ENCODE measurements at places on chromosomes 2 and 18.

DNA sequence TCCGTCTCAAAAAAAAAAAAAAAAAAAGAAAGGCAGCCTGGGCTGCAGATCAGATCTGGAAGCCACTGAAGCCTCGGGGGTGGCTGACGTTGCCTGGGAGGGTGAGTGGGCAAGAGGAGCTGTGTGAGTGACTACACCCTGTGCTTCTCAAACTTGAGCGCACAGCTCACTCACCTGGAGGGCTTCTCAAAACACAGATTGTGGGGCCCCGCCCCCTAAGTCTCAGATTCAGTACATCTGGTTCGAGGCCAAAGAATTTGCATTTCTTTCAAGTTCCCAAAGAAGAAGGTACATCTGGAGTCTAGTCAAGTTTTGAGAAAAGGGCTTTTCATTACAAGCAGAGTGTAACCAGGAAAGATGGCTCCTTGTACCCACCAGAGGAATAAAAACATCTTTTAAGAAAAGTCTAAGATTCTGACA lies 97.7 kb upstream of the CAB39 start:
- no peak for DNase-seq

- no peak for DNase-seq
These were observed 7.6 kb upstream of the COQ10B start for GRCh38 chr2:197445746-197446145.

DNA sequence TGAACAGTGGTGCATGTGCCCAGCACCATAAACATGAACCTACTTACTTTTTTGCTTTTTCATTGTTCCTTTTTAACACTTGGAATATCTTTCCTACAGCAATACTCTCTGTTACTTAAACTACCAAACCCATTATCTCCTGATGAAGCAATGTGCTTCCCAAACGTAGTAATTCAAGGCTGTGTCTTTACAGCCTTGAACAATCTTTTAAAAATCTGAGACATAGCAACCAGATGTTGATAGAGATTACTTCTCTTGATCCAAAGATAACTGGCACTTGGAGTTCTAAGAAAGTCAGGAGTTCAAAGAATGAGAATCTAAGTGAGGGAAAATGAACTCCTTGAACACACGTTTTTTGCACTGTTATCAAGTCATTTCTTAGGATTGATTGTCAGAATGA lies 40.4 kb downstream of the ATP8B1 start:
- DNase-seq = no peak

- DNase-seq = no peak
These were observed 1.2 kb upstream of the MRO start for GRCh38 chr18:50820901-50821520.

- no peak for DNase-seq
These were observed 24.5 kb upstream of the SMAD7 start for GRCh38 chr18:48975120-48975816.

DNA sequence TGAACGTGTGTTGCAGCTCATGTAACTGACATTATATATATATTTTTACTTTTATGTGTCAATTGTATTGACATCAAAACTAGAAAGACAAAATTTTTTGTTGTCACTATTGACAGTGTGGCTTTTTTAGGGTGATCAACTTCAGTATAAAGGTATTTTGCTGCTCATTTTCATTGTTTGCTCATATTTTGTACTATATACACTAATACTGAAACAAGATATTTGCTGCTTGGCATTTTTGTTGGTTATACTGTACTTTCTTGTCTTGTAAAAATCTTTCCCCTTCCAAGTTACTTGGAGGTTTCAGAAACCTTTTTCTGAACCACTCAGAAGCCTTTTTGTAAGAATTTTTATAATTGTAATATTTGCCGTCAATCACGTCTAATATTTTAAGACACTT lies 16.5 kb downstream of the AFTPH start:
- DNase-seq = no peak

DNA sequence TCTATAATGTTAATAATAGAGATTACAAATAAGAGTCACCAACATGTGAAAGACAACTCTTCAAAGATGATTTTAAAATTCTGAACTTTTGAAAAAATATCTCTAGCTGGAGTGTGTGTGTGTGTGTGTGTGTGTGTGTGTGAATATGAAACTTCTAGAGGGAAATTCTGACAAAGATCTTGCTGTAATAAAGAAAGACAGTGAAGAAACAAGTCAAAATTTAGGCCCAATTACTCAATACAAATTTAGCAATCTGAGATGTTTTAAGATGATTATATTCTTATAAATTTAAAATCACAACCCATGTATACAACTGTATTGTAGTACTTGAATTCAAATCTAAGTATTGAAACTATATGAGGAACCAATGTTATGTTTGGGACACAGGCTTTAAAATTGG lies 57.2 kb upstream of the UGP2 start:
- no peak for DNase-seq

GRCh38 chr2:34308140-34308539 lies 709.0 kb upstream of the FAM98A start:
- no peak for DNase-seq

- DNase-seq = no peak
These were observed 85.2 kb downstream of the DNMT3A start for GRCh38 chr2:25256488-25256875.

DNA sequence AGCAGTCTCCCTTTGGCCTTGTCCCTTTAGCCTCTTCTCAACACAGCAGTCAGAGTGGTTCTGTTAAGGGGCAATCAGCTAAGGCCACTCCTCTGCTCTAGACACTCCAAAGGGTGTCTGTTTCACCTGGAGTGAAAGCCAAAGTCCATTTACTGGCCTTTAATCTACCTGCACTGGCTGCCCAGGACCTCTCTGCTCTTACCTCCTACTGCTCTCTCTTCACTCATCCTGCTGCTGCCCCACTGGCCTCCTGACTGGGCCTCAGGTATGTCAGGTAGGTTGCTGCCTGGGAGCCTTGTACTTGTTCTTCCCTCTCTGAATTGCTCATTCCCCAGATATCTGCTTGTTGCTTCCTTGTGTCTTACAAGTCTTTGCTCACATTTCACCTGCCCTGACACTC lies 68.2 kb downstream of the PIKFYVE start:
- no peak for DNase-seq

- peak; percentile 41 for DNase-seq
These were observed 6.2 kb upstream of the TMEM87B start for GRCh38 chr2:112048887-112049286.

GRCh38 chr2:64462940-64463700 lies 9.2 kb downstream of the LGALSL start:
- no peak for DNase-seq

DNA sequence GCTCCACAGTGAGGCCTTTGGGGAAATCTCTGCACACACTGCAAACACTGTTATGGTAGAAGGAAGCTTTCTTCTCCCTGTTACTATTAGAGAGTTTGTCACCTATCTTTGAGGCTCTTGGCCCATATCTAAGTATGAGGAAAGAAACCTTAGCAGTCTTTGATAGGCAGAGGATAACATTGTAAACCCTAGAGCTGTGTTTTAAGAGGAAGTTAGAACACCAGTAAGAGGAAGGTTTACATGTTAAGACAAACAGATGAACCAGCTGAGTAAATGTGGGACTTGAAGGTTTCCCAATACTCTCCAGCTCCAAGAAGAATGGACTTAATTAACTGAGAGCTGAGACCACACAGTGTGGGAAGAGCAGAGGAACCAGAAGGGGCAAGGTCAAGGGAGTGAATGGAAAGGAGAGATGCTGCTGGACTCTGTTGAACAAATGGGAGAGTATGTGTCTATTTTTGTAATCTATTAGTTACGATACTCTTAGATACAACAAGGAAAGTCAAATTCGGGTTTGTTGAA lies 257.0 kb downstream of the DPP10 start:
- DNase-seq = no peak

GRCh38 chr18:12317664-12318333 lies 9.8 kb downstream of the TUBB6 start:
- DNase-seq = no peak

DNA sequence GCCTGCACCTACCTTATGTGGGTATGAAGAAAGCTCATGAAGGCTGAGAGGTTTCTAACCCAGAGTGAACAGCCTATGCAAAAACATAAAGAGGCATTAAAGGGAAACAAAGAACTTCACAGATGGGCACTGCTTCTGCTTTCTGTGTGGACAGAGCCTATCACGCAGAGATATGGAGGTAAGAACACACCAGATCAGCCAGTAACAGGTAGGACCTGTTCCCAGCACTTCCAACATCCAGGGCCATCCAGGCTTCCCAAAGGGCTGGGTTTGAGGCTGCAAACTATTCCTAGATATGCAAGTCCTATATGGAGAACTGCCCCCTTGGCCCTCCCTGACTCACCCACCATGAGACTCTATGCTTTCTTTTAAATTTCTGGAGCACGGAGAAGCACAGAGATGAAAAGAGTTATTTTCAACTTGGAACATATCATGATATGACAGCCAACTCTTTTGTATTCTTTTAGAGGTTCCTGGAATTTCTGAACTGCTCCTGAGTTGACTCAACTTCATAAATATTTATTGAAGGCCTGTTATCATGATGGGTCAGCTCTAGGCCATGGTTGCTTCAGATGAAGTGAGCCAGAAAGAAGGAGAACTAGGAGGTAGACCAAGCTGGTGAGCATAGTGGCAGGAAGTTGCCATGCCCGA lies 77.4 kb upstream of the PPP1CB start:
- no peak for DNase-seq

DNA sequence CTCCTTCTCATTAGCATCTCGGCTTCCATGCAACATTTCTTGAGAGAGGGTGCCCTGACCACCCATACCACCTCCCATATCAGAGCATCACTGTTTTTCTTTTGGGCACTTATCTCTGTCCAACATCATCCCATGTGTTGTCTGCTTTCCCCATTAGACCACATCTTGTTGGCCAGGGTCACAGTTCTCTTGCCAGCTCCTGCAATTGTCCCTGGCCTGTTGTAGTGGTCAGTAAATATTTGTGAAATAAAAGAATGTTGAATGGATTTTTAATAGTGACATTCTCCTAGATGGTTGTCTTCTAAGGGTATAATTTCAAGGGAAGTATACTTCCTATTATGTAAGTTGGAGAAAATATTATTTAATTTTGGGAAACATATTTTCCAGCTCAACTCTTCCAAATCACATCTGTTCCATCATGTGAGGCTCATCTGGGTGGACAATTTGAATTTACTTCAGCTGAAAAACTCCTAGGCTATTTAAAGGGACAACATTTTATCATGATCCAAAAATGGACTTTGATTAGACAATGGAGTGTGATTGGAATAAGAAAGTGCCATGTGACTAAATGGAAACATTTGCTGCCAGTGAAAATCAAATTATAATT lies 83.0 kb downstream of the MOGAT1 start:
- DNase-seq = no peak

DNA sequence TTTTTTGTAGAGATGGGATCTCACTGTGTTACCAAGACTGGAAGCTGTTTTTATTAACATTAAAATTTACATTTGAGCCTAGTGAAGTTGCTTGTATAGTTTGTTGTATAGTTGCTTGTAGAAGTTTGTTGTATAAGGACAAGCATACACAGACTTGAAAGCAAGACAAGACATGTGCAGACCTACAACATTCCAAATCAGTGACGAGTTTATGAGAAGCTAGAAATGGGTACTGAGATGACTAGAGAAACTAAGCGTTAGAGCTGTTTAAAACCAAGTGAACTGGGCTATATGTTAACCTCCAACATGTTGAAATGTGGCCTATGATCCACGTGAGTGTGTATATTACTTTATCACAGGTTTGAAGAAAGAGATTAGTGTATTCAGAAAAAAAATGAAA lies 39.1 kb downstream of the ABCB11 start:
- DNase-seq = peak; percentile 1
